Stimulated activated naive CD4-positive, alpha-beta T cell (primary cell): ENCODE measurements at places on chromosomes 3 and 15.
A peak's percentile ranks its signal among the peaks of the same experiment; 100 is the strongest.

DNA sequence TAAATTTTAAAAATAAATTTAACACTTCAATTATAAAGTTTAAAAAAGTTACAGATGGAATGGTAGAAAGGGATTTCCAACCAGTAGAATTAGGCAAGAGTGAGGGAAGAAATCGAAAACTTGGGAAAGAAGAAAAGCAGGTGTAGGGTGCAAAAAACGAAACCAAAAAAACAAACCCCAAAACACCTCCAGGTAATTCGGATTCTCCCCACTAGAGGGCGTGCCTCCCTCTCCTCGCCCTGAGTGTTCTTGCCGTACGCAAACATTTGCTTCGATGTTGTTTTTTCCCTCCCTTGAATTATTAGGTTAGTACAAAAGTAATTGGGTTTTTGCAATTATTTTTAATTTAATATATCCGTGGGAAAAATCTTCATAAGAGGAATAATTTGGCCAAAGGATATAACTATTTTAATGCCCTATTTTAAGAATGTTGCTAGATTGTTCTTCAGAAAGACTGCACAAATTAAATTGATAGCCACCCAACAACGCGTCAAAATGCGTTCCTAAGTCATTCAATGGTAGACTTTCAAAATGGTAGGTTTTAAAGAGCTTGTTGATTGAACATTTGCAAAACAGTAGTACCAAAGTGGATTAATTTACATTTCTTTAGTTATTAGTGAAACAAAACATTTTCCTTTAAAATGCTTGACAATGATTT lies 63.7 kb downstream of the SLC30A4 start:
- DNase-seq, result peak; percentile 65

GRCh38 chr3:98807011-98807410 lies 43.9 kb downstream of the ST3GAL6 start:
- no peak for DNase-seq

DNA sequence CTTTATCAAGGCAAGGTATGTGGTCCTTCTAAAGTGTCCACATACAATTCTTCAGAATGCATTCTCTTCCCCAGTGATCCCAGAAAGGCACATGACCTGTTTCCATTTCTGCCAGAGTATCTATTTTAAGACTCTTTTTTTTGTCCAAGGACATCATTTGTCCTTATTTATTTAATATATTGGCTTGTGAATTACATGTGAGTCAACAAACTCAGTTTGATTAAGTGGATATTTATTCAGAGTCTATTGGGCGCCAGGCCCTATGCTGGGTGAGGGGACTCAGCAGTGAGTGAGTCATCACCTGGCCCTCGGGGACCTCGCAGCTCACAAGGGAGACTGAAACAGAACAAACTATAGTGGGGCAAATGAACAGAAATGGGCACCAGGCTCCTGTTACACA lies 136.8 kb downstream of the SNRK start:
- DNase-seq, result no peak

DNA sequence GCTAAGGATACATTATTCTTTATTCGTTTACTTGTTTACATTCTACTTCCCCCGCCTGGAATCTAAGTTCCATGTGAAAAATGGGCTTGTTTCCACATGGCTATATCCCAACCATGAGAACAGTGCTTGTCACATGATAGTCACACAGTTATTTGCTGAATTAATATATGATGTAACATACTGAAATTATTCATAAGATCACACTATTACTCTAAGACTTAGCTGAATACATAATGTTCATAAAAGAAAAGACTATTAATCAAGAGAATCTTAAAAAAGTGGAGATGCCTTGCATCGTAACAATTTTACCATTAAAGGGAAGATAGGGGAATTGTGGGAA lies 6.5 kb downstream of the PBRM1 start:
- no peak for DNase-seq

- no peak for DNase-seq
Observed at GRCh38 chr3:135229018-135229495, 434.0 kb downstream of the EPHB1 start.

DNA sequence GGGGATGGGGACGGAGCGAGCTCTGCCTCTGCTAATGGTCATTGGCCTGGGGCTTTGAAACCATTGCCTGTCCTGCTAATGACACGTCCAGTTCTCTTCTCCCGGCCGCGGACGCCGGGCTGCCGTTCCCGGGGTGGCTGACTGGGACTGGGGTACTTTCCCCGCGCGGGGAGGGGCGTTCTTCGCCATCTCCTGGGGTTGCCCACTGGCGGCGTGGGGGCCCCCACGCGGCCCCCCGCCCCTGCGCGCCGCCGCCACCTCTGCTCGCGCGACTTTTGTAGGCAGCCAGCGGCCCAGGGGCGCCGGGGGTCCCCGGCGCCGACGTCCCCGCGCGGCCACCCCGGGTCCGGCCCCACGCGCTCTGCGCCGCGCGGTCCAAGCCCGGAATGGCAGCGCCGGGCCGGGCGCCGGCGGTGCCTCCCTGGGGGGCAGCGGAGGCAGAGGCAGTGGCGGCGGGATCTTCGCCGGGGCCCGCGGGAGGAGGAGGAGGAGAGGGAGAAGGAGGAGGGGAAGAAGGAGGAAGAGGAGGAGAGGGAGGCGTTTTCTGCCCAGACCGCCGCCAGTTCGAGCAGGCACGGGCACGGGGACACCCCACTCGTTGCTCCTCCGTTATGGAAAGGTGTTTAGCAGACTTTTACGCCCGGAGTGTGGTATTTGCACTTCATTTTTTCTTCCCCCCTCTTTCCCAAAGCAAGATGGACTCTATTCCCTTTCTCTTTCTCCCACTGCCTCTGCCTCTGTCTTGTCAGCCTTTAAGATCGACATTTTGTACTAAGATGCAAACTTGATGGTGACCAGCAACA lies 2.3 kb downstream of the BBX start:
- peak; percentile 40 for DNase-seq

- no peak for DNase-seq
Observed at GRCh38 chr3:45510519-45510918, 84.0 kb upstream of the LIMD1 start.

DNA sequence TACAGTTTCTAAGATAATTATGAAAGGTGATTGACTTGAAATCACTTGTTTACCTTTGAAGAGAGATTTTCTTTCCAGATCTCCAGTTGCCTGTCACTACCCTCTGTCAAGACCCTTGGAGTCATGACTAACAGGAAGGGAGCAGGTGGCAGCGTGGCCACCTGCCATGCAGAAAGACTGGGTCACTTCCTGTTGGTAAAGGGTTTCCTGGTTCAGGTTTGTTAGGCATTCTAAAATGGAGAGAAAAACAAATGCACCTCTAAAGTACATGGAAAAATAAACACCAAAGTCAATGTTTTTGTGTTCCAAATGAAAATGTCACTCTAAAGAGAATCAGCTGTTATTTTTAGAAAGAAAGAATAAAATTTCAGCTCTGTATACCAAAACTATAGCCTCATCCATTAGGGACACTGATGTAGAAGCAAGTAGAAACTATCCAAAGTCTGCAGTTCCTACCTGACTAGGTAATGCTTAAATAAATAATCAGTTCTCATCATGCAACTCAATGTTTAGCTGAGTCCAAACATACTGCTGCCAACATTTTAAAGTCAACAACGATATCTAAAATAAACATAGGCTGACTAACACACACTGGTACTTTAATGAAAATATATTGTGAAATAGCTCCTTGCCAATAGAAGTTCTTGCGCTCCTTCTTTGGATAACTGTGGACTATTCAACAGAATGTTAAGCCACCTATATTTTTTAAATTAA lies 23.9 kb upstream of the TM4SF1 start:
- DNase-seq, result no peak

- no peak for DNase-seq
Observed at GRCh38 chr15:55694652-55695150, 48.3 kb downstream of the PRTG start.

DNA sequence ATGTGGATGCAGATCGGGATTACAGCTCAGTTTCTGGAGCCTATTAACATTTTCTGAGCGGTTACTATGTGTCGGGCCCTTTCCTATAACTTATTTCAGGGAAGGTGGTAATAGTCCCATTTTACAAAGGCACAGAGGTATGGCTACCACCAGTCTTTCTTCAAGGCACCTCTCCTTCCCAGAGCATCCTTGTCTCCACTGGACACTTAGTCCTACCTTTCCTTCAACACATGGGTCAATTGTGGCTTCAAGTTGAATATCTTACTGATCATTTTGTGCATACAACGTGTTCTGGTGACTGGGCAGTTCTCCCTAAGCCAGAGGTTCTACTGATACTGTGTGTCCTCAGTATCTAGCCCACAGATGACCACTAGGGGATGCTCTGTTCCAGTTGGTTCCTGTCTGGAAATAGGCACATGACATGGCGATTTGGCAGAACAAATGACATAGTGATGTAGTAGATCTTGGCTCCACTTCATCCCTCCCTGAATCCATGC lies 60.7 kb upstream of the CMTM8 start:
- DNase-seq, result peak; percentile 34

DNA sequence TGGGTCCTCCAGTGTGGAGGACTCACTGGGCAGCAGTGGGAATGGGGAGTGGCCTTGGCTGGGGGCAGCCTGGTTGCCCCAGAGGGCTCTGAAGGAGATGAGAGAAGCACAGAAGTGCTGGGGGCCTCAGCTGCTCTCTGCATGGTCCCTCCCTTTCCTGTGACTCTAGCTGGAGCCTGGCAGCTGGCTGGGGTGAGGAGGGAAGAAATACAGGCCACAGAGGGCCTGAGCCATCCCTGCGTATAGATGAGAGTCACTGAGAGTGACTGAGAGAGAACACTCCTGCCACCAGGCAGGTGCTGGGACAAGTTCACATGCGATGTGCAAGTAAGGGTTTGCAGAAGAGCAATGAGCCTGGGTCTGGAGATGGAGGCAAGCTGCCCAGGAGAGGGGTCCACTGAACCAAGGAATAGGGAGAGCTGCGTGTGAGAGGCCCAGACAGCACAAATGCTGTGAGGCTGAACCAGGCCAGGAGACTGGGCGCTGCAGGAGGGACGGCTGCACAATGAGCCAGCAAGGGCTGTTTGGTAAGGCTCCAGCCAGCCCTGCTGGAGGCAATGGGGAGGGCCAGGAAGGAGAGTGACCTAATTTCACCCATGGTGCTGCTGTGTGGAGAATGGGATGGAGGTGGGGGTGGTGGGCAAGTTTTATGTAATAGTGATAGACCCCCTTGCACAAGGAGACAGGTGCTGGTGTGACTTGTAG lies 87.2 kb downstream of the CLSTN2 start:
- no peak for DNase-seq

GRCh38 chr15:45640616-45641015 lies 5.8 kb downstream of the SQOR start:
- no peak for DNase-seq

- no peak for DNase-seq
Observed at GRCh38 chr15:72591361-72591760, 63.1 kb upstream of the GOLGA6B start.

GRCh38 chr3:15405448-15406050 lies 21.8 kb downstream of the METTL6 start:
- DNase-seq, result peak; percentile 15

DNA sequence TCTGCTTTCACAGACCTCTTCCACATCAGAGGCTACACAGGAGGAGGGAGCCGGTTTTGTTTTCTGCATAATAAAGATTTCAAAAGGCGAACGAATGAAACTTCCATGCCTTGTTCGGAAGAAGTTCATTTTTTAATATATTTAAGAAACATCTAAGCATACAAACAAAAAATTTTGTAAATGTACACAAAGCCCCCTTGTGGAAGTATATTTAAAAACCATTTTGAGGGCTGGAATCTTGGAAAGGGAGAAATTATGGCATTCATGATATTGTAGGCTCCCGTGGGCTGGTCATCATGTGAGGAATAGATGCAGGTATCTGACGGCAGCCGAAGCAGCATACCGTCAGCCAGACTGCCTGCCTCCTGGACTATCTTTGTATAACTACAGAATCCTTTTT lies 90.4 kb downstream of the MECOM start:
- no peak for DNase-seq
